ENCODE measurements at places on chromosomes 4 and X.

GRCh38 chr4:113469023-113469390, 292.5 kb downstream of the CAMK2D start:
- no peak for DNase-seq

- no peak for DNase-seq
Observed at GRCh38 chr4:145186729-145187128, 6.3 kb upstream of the OTUD4 start.

- no peak for DNase-seq
Observed at GRCh38 chrX:71393919-71394318, 27.8 kb downstream of the TAF1 start.

GRCh38 chr4:103996637-103997036, 276.9 kb upstream of the TACR3 start:
- no peak for DNase-seq

- DNase-seq = no peak
Observed at GRCh38 chr4:120452001-120452400, 385.4 kb upstream of the MAD2L1 start.

GRCh38 chr4:66571145-66571695, 900.9 kb upstream of the EPHA5 start:
- no peak for DNase-seq

DNA sequence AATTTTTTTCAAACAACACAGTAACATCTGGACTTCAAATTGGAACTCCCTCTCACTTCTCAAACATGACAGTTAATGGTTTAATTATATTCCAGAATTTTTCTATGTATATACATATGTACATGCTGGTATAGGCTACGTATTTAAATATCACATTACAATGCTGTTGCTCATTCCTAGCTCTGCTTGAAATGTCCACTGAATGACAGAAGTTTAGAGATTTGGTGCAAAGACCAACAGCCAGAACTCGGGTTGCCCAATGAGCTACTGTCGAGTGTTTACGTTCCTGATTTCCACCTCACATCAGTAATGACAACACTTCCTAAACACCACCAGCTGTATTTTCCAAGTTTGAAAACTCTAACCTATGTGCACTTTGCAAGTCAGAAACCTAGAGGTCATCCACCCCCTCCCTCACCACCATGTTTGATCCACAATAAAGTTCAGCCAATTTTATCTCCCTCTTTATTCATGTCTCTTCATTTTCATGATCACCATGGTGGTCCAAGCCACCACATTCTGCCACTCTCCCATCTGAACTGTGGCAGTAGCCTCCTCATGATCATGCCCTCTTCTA, 49.3 kb upstream of the RPL34 start:
- DNase-seq = no peak

DNA sequence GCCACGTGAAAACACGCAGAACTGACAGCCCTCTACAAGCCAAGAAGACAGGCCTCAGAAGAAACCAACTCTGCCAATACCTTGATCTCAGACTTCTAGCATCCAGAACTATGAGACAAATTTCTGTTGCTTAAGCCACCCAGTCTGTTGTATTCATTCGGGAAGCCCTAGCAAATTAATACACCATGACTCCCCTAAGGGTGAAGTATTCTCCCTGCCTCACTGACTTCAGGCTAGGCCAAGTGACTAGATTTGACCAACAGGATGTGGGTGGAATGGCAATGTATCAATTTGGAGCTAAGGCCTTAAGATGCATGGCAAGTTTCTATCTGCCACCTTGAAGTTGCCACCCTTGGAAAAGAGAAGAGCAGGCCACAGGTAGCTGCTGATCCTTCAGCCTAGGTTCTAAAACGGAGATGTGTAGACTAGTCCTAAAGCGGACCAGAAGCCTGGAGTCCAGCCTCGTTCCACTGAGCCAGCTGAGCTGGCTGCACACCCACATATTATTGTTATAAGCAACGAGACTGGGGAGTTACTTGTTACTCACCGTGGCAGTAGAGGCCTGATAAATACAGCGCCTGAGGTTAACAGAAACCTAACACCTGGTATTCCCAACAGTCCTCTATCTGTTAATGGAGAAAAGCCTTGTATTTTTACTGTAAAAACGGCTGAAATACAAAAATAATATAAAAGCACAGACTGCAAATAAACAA, 16.4 kb downstream of the SCARB2 start:
- DNase-seq = no peak

GRCh38 chrX:45191820-45192409, 8.8 kb downstream of the DIPK2B start:
- no peak for DNase-seq

GRCh38 chr4:140163029-140163810, 9.2 kb upstream of the MAML3 start:
- no peak for DNase-seq

DNA sequence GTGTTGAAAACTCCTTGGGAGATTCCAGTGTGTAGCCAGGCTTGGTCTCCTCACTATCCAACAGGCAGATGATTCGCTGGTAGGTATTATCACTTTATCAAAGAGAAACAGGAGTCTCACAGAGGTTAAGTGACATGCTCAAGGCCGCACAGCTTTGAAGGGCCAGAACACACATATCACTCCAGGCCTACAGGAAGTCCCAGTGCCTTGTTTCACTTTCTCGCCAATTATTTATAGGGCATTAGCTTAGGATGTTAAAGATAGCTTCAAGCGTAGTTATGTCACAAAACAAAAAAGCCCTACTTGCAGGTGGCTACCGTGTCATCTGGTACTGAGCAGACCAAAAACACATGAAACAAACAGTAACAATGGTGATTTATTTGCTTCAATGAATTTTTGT, 13.2 kb downstream of the ATP8A1 start:
- DNase-seq = no peak

DNA sequence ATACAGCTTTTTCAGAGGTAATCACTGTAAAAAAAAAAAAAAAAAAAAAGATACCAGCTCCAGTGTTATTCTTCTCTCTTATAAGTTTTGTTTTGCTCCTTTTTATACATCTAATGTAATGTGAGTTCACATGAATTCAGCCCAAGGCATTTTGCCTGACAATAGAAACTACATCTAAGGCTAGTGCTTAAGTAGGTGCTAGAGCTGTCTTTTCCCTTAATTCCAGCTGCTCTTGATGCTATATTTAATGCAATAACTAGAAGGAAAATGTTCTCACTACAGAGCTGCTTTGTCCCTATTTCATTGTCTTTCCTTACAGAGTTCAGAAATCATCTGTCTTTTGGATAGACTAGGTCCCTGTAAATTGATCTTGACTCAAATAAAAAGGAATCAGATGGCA, 150.1 kb downstream of the NAA11 start:
- no peak for DNase-seq

DNA sequence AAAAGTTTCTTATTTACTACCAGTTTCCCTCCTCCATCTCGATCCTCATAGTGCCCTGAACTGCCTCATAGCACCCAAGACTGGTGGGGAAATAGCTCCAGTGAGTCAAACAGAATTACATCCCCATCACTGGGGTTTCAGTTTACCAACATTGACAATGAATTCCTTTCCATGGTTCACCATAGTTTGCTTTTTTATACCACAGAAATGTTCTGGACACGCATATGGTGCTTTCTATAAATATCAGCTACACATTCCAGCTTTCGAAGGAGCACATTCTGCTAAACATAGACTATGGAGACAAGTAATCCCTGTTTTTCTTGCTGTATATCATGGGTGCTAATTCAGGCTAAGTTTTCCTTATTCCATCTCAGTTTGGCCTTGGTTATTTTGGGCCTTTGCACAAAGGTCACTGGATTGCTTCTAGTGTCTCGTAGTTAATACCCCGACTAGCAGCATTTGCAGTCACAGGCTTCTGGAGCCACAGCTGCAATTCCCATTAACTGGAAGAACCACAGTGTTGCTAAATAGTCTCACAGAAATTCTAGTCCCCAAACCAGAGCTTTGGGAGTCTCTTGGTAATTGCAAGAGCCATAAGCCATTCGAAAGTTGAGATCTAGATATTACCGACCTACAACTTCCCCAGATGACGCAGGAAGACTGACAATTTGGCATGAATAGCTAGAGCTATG, 53.4 kb upstream of the TRPC3 start:
- no peak for DNase-seq

- DNase-seq = no peak
Observed at GRCh38 chr4:86965019-86965976, 30.5 kb downstream of the AFF1 start.

- no peak for DNase-seq
Observed at GRCh38 chr4:134935320-134935719, 733.7 kb upstream of the PABPC4L start.

DNA sequence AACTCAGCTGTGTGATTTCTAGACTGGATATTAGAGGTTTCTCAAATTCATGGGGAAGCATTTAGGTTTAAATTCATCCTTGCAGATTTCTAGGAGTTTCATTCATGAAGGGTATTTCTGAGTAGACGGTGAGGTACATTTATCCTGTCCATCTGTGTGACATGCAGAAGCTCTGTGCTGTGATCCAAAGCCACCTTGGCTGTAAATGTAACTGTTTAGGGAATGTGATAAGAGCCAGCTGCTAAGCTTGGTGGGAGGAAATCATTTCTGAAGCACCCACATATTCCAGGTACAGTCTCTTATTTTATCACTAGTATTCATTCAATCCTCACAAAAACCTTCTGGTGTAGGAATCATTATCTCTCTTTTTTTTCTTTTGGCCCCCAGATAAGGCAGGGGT, 8.7 kb upstream of the DCTD start:
- DNase-seq = no peak

DNA sequence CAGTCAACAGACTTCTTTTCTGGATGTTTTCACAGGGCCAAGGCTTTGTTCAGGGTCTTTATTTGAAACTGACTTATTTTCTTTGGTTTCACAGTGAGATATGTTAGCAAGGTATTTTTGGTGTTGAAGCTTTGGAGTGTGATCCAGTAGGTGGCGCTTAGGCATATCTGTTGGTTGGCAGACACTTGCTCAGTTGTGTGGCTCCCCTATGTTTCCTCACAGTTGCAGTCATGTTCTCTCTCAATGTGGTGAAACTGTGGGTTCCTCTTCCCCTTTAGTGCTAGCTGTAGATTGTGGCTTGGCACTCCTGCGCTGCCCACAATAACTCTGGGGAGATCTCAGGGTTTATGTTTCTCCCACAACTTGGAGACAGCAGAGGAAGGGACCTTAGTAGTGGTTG, 460.8 kb downstream of the SLITRK2 start:
- DNase-seq = no peak

- no peak for DNase-seq
Observed at GRCh38 chr4:28744066-28744465, 1883.4 kb downstream of the STIM2 start.

DNA sequence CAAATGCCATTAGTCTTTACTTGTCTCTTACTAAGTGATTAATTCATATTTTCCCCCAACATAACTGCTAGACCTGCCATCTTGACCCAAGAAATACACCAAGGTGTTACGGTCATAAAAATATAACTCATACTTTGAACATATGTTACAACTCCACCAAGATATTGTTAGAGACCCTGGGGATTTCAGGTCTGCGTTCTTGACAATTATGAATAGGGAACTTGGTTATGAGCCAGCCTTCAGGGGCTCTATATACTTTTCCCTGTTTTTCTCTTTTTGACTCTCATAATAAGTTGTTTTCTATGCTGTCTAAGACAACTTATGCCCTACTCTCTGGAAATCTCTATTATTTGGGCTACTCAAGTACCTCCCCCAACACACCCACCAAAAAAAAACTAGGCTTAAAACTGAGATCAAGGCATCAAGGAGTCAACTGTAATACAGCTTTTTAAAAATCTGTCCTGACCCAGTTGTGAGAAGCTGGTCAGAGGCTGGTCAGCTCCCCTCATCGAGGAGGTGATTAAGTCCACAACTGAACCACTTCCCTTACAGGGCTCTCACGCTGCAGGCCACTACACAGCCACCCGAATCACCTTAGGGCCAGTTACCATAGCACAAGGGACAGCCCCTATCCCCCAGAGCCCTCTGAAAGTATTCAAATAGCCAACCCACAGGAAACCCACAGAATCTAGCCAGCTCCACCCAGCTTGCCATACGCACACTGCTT, 10.5 kb upstream of the TLR3 start:
- DNase-seq = no peak

- DNase-seq = no peak
Observed at GRCh38 chrX:14777525-14777924, 95.3 kb downstream of the FANCB start.

- DNase-seq = no peak
Observed at GRCh38 chr4:60450054-60450453, 750.1 kb upstream of the ADGRL3 start.

- no peak for DNase-seq
Observed at GRCh38 chr4:80336582-80336981, 1.1 kb downstream of the CFAP299 start.

DNA sequence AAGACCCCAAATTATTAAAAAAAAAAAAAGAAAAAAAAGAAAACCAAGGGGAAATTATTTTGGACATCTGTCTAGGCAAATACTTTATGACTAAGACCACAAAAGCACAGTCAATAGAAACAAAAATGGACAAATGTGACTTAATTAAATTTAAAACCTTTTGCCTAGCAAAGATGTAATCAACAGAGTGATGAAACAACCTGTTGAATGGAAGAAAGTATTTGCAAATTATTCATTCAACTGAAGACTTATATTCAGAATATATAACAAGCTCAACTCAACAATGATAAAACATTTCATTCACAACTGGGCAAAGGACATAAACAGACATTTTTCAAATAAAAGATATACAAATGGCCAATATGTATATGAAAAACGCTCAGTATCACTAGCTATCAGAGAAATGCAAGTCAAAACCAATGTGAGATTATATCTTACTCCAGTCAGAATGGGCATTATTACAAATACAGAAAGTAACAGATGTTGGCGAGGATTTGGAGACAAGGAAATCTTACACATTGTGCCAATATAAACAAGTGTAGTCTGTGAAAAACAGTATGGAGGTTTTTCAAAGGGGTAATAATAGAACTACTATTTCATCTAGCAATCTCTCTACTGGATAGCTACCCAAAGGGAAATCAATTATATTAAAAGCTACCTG, 67.1 kb downstream of the FAAH2 start:
- no peak for DNase-seq

DNA sequence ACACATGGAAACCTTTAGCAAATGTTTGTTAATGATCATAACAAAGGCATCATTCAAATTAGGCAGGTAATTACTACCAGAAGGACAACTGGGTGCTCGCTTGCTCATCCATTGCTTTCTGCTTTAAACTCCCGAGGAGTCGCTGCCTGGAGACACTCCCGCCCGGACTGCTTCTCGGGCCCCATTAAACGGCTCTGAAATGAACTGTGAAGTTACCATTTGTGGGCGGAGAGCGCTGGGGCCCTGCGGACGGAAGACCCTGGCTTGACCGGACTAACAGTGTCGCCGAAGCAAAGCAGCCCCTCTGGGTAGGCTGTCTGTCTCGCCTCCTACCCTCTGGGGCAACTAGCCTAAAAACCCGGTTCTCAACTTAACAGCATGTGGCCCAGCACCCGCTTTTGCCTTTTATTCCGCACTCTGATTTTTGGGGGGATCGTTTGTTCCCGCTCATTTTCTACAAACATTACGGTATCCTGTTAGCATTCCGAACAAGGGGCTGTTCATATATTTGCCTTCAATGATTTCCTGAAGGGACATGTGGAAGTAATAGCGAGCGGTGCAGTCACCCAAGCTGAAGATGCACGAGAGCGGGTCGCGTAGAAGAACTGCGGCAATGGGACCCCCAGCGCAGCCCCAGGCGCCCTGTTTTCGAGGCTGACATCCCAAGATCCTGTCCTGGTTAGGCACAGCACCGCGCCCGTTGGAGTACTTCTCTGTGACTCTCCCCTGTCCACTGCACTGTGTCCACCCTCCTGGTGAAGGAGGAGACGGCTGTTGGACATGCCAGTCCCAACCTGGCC, 1.6 kb upstream of the PDGFRA start:
- no peak for DNase-seq

GRCh38 chr4:157889788-157890187, 283.0 kb downstream of the GASK1B start:
- no peak for DNase-seq

GRCh38 chr4:5968246-5968645, 50.0 kb downstream of the C4orf50 start:
- no peak for DNase-seq

Data from stimulated activated CD8-positive, alpha-beta memory T cell treated with anti-CD3 and anti-CD28 coated beads, Interleukin-15, amount 100 ng/mL, for 4 hours (primary cell).